ENCODE measurements at places on chromosomes 16 and 17. TPM values are rescaled to one million over a fixed set of nuclear protein-coding genes. Genes with fewer than 3 reads are reported as not detected.

GPRC5C gene
- total RNA-seq: 10.0 TPM

CFAP52 gene
- 2.2 TPM for total RNA-seq

MYOCD gene
- total RNA-seq: 0.16 TPM

SHISA9 gene
- 14.7 TPM for total RNA-seq

MT4 gene
- not detected for total RNA-seq

DNAH17 gene
- under 0.01 TPM for total RNA-seq

TMEM238L gene
- not detected for total RNA-seq

MCRIP1 gene
- 85.9 TPM for total RNA-seq

ATP6V0D1 gene
- 63.0 TPM for total RNA-seq

NHERF2 gene
- 9.8 TPM for total RNA-seq
